ENCODE measurements at places on chromosomes 7 and 10.

- DNase-seq = no peak
These were observed 343.0 kb upstream of the SEMA3D start for GRCh38 chr7:85529831-85530230.

DNA sequence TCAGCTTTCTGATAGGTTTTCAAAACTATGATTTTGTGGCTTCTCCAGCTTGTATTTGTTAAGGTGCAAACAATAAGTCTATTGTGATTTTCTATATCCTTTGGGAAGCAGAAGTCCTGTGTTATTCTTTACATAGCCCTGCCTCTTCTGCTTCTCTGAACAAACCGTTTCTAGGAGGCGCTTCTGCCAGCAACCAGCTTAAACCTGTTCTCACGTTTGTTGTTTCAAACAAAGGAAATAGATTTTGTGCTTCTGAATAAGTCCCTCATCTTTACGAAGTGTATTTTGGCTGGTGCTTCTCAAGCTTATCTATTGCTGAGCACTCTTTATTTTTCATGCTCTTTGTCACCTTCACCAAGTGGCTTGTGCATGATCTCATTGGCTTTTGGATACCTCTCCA is 61.0 kb downstream of the VTI1A start:
- DNase-seq = no peak

DNA sequence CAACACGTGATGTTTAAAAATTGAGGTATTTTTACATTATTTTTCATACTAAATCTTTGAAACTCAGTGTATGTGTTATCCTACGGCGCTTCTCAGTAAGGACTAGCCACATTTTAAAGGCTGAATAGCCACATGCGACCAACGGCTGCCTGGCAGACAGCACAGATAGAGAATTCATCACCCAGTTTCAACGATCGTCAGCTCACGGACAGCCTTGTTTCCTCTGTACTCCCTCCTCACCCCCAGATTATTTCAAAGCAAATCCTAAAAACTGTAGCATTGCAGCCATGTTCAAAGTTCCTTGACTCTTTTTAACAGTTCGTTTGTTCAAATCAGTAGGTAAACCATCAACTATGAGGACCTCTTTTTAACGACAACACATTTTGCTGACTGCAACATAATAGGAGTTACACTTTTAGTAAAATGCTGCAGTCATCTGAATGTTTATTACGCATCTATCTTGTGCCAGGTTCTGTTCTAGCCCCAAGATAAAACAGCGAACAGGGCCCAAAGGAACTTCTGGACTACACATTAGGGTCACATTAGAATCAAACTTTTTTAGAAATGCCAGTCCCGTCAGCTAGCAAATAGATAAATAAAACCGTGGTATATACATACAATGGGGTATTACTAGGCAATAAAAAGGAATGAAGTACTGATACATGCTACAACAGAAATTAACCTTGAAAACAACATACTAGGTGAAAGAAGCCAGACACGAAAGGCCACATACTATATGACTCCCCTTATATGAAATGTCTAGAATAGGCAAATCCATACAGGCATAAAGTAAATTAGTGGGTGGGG is 5.7 kb downstream of the OSBPL3 start:
- DNase-seq = no peak

- DNase-seq = no peak
These were observed 247.5 kb downstream of the KLF6 start for GRCh38 chr10:3537518-3537917.

GRCh38 chr7:45923290-45923689 is 2.2 kb upstream of the IGFBP3 start:
- DNase-seq = no peak

GRCh38 chr7:46160861-46161260 is 239.8 kb upstream of the IGFBP3 start:
- DNase-seq = no peak

GRCh38 chr10:33252794-33253203 is 81.7 kb downstream of the NRP1 start:
- DNase-seq = no peak

DNA sequence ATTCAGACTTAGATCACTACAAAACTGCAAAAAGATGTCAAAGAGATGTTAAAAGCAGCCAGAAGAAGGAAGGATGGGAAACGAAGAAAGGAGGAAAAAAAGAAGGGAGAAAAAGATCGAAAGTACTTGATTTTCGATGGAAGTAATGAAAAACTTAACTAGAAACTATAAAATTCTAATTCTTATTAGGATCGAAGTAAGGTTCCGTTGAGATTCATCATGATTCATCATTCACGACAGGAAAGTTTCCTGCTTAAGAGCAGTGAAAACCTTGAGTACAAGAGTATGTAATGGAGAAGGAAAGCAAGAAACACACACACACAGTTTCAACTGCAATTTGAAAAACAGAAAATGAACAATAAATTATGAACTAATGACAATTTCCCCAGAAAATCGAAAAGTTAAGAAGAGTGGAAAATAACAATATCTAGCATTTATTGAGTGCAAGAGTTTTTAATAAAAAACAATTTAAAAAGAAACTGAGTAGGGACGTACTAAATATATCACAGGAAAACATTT is 1.1 kb upstream of the ING3 start:
- no peak for DNase-seq

DNA sequence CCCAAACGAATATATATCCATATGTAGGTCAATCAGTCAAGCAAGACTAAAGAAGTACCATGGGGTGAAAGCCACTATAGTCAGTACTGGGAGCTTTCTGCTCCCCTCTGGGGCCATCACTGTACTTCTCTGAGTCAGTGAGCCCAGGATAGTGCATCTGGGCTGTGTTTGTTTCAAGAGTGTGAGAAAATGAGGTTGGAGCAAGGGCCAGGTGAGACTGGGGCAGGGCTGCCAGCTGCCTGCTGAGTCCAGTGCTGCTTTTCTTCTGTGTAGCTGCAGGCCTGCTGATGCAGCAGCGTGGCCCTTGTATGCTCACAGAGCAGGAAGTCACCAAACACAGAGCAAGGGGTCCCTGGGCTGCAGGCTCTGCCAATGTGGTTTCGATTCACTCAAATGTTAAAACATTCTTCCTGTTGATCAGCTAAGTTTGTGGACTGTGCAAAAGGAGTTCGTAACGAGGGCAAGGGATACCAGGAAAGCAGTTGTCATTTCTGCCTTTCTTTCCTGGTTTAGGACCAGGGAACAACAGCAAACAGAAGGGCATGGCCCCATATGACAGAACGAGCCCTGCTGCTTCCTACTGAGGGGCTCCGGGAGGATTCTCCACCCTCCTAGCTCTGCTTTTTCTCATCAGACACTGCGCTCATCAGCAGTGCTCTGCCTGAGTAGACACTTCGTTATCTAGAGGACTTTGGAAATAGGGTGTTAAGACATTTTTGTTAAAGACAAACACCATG is 65.4 kb upstream of the TNS3 start:
- DNase-seq = no peak

DNA sequence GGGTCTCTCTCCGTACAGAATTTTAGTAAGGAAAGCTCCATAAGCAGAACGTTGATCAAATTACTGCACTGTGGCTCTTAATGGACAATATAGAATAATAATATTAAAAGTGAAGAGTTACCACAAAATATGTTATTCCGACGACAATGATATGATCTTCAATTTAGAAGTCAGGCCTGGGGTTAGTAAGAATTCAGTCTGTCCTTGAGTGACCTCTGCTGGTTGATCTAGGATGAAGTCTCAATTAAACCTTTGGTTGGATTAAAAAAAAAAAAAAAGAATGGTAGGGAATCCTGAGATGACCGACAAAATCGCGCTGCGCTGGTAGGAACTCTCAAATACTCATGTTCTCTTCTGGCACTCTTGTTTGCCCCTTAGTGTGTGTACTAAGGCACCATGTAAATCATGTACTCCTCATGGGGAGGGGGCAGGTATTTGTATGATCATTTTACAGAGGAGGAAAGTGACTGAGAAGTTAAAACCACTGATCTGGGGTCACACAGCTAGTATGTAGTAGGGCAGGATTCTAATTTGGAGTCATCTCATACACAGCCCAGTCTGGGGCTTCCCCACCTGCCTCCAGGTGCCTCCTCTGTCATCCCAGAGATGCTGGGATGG is 161.3 kb upstream of the NPVF start:
- no peak for DNase-seq

GRCh38 chr10:36559412-36560400 is 565.7 kb upstream of the ANKRD30A start:
- no peak for DNase-seq

DNA sequence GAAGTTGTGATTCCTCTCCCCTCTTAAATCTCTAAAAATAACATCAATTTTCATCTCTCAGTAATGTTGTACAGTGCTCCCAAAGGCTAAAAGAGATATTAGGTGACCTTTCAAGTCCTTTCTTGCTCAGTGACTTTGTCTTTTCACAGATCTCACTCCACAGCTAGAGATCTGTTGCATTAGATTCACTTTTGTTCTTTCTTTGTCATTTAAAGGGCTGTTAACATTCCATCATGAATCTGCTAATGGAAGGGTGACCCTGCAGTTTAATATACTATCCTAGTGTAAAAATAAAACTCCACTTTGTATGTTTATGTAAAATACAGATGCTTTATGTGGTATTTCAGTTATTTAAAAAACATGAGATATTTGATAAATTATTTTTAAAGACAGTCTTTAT is 30.5 kb downstream of the GNAI1 start:
- no peak for DNase-seq

GRCh38 chr10:103720964-103721335 is 134.4 kb downstream of the SH3PXD2A start:
- DNase-seq = no peak

DNA sequence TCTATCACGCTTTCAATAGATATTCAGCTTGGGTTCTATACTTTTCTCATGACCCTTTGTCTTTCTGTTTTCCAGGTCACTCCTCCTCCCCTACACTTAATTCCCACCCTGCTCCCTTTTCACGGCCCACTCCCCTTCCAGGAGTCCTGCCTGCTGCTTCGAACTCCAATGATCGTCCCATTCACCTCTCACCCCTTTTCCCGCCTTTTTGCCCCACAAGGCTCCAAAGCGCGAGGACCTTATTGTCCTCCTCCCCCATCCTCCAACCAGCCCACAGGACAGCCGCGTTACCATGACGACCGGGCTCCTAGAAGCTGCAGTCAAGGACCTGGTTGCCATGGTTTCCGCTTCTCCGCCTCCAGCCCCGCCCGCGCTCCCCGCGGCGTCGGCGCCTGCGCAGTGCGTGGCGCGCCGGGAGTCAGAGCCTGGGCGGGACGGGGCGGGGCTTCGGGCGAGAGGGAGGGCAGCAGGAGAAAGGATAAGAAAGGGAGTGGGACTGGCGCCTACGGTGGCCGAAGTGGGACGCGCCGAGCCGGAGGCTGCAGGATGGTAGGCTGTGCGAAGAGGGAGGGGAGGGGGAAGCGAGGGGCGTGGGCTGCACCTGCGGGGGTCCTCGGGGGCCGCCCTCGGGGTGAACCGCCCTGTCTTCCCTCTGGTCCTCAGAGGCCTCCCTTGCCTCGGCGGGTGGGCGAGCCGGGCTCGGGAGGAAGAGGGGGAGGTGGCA is at the start of gene AP1S1:
Gene AP1S1, plus strand, starts transcription at position 508 of the 724 bp plus-strand sequence. Its CDS starts 39 bp downstream, at position 547.
- DNase-seq = peak; percentile 86

DNA sequence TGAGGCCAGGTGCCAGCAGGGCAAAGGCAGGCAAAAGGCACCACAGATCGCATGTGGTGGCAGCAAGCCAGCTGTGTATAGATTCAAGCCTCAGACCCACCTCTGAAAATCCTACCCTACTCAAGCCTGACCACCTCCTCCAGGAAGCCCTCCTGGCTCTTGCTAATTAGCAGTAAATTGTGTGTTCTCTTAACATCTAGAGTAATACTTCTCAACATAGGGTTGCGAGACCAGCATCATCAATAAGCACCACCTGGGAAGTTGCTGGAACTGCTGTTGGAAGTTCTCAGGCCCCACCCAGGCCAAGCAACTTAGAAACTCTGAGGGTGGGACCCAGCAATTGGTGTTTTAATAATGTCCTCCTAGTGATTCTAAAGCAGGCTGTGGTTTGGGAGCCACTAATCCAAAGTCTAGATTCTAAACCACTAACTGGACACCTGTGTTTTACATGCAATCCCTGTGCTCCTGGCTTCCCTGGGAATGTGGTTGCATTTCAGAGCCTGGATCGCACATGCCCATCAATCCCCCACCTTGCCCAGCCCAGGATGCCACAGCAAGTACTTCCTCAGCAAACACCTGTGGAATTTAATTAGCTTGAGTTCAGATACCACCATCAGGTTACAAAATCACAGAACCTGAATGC is 46.2 kb downstream of the KCNMA1 start:
- DNase-seq = no peak

DNA sequence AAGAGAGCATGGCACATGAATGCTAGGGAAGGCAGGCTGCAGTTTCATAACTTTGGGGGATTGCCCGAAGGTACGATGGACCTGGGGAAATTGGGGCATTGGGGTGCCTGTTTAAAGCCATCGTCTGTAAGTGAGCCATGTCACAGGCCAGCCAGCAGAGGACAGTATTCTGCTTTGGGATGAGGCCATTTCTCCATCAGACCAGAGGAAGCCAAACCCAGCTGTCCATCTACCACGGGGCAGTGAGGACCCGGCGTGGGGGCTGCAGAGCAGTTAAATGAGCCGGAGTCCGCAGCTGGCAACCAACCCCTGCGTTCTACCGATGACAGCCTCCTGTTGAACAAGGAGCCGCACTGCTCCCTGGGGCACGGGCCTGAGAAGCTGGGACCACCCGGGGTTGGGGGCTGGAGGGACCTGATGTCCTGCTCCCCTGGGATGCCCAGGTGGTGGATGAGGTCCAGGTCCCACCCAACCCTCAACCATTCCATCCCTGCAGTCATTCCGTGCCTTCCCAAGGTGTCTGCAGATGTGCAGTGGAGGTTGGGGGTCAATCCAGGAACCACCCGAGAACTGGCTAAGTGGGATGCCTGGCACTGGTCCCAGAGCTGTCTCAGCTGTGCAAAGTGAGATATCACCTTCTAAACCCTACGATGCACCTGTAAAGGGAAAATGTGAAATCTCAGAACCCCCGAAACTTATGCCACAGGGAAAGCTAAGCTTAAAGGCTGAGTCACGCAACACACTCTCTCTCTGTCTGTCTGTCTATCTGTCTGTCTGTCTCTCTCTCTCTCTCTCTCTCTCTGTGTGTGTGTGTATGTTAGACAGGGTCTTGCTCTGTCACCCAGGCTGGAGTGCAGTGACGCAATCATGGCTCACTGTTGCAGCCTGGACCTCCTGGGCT is 12.1 kb upstream of the RHBDD2 start:
- DNase-seq = peak; percentile 20

DNA sequence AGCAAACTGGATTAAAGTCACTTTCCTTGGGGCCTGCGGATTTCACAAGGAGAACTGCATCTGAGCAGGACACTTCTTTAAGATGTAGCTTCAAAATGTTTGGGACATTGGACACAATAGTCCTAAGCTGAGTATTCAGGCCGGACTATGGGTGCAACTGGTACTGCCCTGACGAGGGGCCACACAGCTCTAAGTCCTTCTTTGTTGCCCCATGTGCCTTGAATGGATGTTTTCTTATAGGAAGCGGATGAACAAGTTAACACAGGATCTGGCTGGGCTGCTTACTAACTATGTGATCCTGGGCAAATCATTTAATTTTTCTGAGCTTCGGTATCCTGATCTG is 147.8 kb upstream of the KLF14 start:
- no peak for DNase-seq

DNA sequence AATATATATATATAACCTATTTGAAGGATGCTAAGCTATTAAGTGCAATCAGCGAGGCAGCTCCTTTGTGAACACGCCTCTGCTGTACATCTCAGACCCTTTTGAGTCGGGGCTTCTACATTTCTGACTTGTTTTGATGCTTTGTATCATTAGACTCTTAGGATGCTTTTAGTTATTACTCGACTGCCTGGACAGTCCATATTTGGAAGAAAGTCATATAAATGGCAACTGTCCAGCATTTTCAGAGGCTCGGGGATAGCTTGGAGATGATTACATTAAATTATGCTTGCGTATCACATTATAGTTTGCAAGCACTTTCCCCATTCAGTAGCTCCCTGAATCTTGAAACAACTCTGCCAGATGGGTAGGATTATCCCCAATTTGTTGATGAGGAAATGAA is 257.9 kb downstream of the PTEN start:
- no peak for DNase-seq

Measured in T-helper 17 cell (primary cell).